Muscle of leg (tissue), 16 donors: ENCODE measurements at places on chromosomes 11 and 22. TPM values are rescaled to one million over a fixed set of nuclear protein-coding genes. Genes with fewer than 3 reads are reported as not detected.

Gene MICALL1
- 35.8 TPM for polyA plus RNA-seq

Gene APOA5
- not detected for polyA plus RNA-seq

Gene SOX10
- 8.1 TPM for polyA plus RNA-seq

Gene CARD16
- polyA plus RNA-seq: 12.3 TPM

Gene TMEM86A
- polyA plus RNA-seq: 3.1 TPM

Gene TMEM123
- polyA plus RNA-seq: 138 TPM

Gene FAM111B
- 6.7 TPM for polyA plus RNA-seq

Gene INS
- not detected for polyA plus RNA-seq

Gene ADAMTS8
- 7.5 TPM for polyA plus RNA-seq

Gene LARGE2
- 4.4 TPM for polyA plus RNA-seq

Gene KIF18A
- 5.0 TPM for polyA plus RNA-seq

Gene LRP5
- polyA plus RNA-seq: 65.1 TPM

Gene P2RY2
- 0.43 TPM for polyA plus RNA-seq

Gene NTM
- polyA plus RNA-seq: 22.8 TPM

Gene DNAJB13
- polyA plus RNA-seq: 0.46 TPM

Gene HBB
- 305 TPM for polyA plus RNA-seq

Gene LGR4
- 18.8 TPM for polyA plus RNA-seq

Gene MIOX
- polyA plus RNA-seq: not detected

Gene PHF21B
- polyA plus RNA-seq: 0.71 TPM

Gene SLC15A3
- polyA plus RNA-seq: 12.3 TPM

Gene C11orf87
- polyA plus RNA-seq: 0.89 TPM

Gene TESMIN
- polyA plus RNA-seq: 0.20 TPM

Gene IRAG1
- polyA plus RNA-seq: 3.9 TPM

Gene PATE2
- polyA plus RNA-seq: not detected

Gene MMP3
- polyA plus RNA-seq: not detected

Gene DBX1
- polyA plus RNA-seq: 8.0 TPM

Gene CDC42BPG
- 0.98 TPM for polyA plus RNA-seq
